Activated T-helper 1 cell treated with anti-CD3 and anti-CD28 coated beads, Interleukin-12 subunit alpha, Interleukin-12 subunit beta, Interleukin-2, Interleukin-4 antibody, amounts not matched to agents 30 ng/mL and 10 ng/mL and 1 ng/mL, durations not matched to agents 14 hours and 24 hours and 36 hours (primary cell): ENCODE measurements at places on chromosomes 13 and 19. TPM values are rescaled to one million over a fixed set of nuclear protein-coding genes. Genes with fewer than 3 reads are reported as not detected.

- H3K4me3 ChIP-seq: no peak overlapping the region
- no peaks in the 10 kb centered on the region for H3K27me3 ChIP-seq
- no peaks in the 10 kb centered on the region for H3K4me1 ChIP-seq
- no peak for DNase-seq
- no peak overlapping the region for H3K27ac ChIP-seq
- no peaks in the 10 kb centered on the region for H3K36me3 ChIP-seq
These were observed 518.2 kb upstream of the HTR2A start for GRCh38 chr13:47415048-47415447.

- H3K4me1 ChIP-seq: no peaks in the 10 kb centered on the region
- H3K36me3 ChIP-seq: no peaks in the 10 kb centered on the region
- H3K27me3 ChIP-seq: no peaks in the 10 kb centered on the region
- no peak overlapping the region for H3K27ac ChIP-seq
These were observed 363.2 kb downstream of the SLITRK6 start for GRCh38 chr13:85436029-85436428.

DNA sequence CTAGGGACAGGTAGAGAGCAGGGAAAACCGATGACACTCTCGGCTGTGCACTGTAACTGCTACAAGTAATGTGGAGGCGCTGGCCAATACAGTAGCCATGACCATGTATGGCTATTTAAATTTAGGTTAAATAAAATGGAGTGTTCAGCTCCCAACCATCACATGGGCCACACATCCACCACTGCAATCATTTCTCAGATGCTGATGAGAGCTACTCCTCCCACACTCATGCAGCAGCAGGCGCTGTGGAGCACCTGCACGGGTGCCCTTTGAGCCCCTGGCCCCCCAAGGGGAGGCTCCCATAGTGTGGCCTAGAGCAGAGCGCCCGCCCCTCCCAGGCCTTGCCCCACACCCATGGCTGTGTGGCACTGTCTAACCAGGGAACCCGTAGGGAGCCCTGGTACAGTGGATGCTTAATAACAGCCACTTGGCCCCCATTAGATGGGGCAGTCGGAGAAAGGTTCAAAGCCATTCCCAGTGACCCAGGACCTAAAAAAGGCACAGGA is 6.0 kb downstream of the ACP4 start:
- no peak for DNase-seq
- H3K4me1 ChIP-seq: no peaks in the 10 kb centered on the region
- peaks cover 17% of the 10 kb centered on the region for H3K36me3 ChIP-seq
- no peaks in the 10 kb centered on the region for H3K27me3 ChIP-seq
- H3K4me3 ChIP-seq: no peak overlapping the region

GRCh38 chr19:8626842-8627241 is 3.6 kb upstream of the NFILZ start:
- no peak overlapping the region for H3K4me3 ChIP-seq
- no peak for DNase-seq
- no peaks in the 10 kb centered on the region for H3K36me3 ChIP-seq

GRCh38 chr19:11479090-11479897 is 1.6 kb downstream of the ELAVL3 start:
- peak; percentile 17 for DNase-seq
- H3K27me3 ChIP-seq: peaks cover 36% of the 10 kb centered on the region
- no peak overlapping the region for H3K4me3 ChIP-seq
- no peak overlapping the region for H3K27ac ChIP-seq
- H3K4me1 ChIP-seq: peaks cover 16% of the 10 kb centered on the region

GRCh38 chr19:39335168-39335548 is 685 bp downstream of the GMFG start:
- no peak for DNase-seq
- peak overlapping the region; percentile 96 for H3K4me3 ChIP-seq
- peak overlapping the region; percentile 96 for H3K27ac ChIP-seq

- no peaks in the 10 kb centered on the region for H3K27me3 ChIP-seq
- H3K36me3 ChIP-seq: no peaks in the 10 kb centered on the region
- H3K4me1 ChIP-seq: peaks cover 14% of the 10 kb centered on the region
- H3K4me3 ChIP-seq: no peak overlapping the region
- no peak overlapping the region for H3K27ac ChIP-seq
These were observed 94.7 kb downstream of the ZDHHC20 start for GRCh38 chr13:21364357-21364756.

GRCh38 chr19:20244356-20244755 is 77.3 kb downstream of the ZNF486 start:
- H3K27ac ChIP-seq: no peak overlapping the region
- H3K4me3 ChIP-seq: no peak overlapping the region
- no peaks in the 10 kb centered on the region for H3K36me3 ChIP-seq
- H3K27me3 ChIP-seq: no peaks in the 10 kb centered on the region

GRCh38 chr13:107881362-107881761 is 334.0 kb downstream of the LIG4 start:
- H3K4me3 ChIP-seq: no peak overlapping the region
- H3K4me1 ChIP-seq: no peaks in the 10 kb centered on the region
- no peak for DNase-seq
- H3K36me3 ChIP-seq: no peaks in the 10 kb centered on the region
- H3K27me3 ChIP-seq: no peaks in the 10 kb centered on the region

Gene PKN1
- 151 and 180 TPM in 2 replicates for total RNA-seq

Gene SERP2
- 0.86 TPM in 1 of 2 replicates, not detected in the other for total RNA-seq

Gene DACH1
- not detected in 2 replicates for total RNA-seq

Gene METTL21C
- not detected in 2 replicates for total RNA-seq
